ENCODE measurements at places on chromosomes 7 and 10.
A peak's percentile ranks its signal among the peaks of the same experiment; 100 is the strongest.

DNA sequence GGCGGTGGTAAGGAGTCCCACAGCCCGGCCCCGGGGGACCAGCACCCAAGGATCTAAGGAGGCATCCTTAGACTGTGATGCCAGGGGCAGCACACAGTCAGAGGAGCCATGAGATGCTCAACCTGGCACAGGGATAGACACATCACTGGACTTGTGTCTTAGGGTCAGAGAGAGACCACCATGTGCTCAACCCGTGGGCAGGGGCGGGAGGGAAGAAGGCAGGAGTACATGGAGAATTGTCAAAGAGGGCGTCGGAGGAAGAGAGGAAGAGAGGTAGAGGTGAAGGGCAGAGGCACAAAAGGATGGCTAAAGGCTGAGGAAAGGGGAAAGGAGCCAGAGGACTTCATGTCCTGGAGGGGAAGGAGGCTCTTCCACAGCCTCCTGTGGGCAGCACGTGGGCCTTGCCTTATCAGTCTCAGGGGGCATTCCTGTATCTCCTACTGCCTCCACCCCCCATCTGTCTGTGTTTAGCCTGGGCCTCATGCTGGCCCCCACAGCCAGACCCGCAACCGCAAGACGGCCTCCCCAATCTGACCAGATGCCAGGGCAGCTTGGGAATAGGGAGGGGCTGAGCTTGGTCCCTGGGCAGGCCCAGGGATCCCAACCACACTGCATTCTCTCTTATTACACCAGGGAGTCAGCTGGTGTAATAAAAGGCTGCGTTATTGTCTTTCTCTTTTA is 2.2 kb downstream of the ADCY1 start:
- DNase-seq: no peak

GRCh38 chr10:88271761-88272543 is 311.2 kb downstream of the RNLS start:
- no peak for DNase-seq

DNA sequence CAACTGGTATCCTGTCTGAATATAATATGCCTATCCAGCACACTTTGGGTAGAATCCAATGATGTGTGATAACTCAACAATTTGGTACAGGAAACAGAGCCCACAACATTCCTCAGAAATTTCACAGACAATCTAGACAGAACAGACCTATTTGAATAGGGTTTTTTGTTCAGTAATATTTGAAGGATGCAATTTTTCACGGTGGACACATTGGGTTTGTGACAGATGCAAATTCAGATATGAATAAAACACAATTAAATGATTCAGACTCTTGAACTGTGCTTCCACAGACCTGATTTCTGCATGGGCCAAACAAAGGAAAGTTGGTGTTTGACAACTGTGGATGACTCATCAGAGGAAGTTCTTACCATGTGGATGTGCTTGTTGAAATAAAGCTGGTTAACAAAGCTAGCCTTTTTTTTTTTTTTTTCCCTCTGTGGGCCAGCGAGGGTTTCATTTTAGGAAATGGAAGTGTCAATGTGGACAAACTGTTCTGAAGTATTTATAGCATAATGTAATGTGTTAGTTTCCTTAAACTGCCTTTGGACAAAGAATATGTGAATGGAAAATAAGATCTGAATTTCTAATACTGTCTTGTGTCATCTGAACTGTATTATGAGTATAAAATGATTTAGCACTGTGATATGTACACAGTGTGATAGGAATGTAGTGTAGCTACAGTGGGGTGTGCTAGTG is 43.2 kb upstream of the FAM133B start:
- DNase-seq: no peak

DNA sequence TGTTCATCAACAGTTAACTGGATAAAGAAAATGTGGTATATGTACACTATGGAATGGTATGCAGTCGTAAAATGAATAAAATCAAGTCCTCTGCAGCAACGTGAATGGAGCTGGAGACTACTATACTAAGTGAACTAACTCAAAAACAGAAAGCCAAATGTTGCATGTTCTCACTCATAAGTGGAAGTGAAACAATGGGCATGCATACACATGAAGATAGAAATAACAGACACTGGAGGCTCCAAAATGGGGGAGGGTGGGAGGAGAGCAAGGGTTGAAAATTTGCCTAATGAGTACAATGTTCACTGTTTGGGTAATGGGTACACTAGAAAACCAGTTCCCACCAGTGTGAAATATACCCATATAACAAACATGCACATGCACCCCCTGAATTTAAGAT is 179.5 kb downstream of the ZWINT start:
- DNase-seq: no peak

GRCh38 chr10:97796651-97797050 is 24.9 kb upstream of the SFRP5 start:
- no peak for DNase-seq

GRCh38 chr7:76224695-76225094 is 23.0 kb downstream of the SRRM3 start:
- DNase-seq: no peak

GRCh38 chr7:20007510-20007909 is 209.7 kb downstream of the MACC1 start:
- no peak for DNase-seq

- no peak for DNase-seq
These were observed 78.1 kb downstream of the MYOF start for GRCh38 chr10:93404048-93404354.

DNA sequence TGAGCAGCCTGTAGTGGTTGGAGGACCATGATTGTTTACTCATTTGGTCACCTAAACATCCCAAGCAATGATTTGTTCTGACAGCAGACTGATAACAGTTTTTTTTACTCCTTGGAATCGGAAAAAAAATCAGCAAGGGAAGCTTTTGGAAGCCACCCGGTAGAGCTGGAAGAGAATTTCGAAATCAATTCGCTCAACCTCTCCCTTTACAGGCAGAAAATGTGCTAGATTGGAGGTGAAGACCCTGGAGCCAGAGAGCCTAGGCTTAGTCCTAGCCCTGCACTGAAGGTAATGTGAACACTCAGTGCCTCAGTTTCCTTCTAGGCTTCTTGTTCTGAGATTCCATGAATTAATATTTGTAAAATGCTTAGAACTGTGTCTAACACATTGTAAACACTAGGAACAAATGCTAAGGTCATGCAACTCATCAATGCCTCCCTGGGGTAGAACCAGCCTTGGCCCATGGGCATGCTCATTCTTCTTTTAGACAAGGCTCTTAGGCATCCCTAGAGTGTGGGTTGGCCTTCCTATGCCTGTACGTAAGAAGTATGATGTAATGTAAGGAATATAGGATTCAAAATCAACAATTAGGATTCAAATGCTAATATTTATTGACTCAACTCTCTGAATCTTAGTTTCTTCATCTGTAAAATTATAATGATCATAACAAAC is 52.7 kb downstream of the MET start:
- no peak for DNase-seq

GRCh38 chr7:90857603-90858002 is 261.5 kb downstream of the CDK14 start:
- DNase-seq: no peak

- DNase-seq: peak; percentile 53
These were observed 817 bp downstream of the MLLT10 start for GRCh38 chr10:21534604-21535493.

DNA sequence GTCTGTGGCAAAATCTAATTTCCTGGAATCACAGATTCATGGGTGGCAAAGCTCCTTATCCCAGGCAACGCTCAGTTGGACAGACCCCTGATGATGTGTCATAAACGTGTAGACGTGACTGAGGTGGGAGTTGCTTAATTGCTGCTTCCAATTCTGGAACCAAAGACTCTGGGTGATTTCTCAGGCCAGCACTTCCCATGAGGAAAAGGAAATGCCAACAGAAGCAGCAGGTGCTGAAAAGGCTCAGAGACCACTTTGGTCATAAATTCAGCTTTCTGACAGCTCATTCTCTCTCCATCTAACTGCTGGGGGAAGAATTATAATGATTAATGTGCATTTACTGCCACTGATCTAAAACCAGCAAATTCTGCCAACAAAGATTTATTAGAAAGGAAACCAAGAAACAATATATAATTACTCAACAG is 88.7 kb downstream of the OSBPL3 start:
- DNase-seq: no peak

DNA sequence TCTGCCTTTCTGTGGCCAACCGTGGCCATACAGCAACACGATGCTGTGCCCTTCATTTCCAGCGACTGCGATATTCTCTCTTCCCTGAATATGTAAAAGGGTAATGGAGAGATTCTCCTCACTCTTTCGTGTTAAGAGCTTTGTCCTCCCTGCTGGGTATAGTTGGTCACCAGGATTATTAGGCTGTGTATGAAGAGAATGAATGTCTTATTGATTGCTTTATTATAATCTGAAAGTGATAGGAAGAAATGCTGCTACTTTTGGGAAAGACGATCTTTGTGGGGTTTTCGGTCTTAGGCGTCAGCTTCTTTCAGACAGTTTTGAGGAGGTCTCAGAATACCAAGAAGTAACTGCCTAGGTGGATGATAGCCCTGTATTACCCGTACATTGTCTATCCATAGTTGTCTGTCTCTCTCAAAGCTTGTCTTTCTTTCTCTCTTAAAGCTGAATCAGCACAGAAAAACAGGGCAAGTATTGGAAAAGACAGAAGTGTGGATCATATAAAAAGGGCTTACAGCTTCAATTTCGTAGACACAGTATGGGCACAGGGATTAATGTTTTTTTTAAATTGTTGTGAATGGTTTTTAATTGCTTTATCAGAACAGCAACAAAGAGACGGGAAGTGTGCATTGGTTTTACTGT is 1.2 kb downstream of the AHCYL2 start:
- no peak for DNase-seq

GRCh38 chr10:131885391-131886165 is 15.2 kb upstream of the PPP2R2D start:
- peak; percentile 74 for DNase-seq

DNA sequence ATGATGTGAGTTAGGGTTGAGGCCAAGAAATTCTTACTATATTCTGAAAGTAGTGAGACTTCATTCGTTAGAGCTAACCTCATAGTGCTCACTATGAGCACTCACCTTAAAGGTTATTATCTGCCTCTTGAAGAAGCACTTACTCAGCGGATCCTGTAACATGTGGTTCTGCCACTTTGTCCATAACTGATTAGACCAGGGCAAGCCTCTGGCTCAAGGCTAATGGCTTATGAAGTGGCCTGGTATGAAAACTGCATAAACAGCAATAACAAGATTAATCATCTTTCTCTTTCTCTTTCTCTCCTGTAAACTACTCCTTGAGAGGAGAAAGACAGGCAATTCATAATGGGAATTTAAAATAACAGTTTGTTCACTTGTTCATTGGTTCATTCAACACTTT is 82.8 kb downstream of the MAPK8 start:
- no peak for DNase-seq

- DNase-seq: no peak
These were observed 55.6 kb downstream of the SLC16A9 start for GRCh38 chr10:59654007-59654406.

- DNase-seq: peak; percentile 93
These were observed at the start of gene ERLIN1 for GRCh38 chr10:100185364-100186252. ERLIN1 (minus strand) TSS chr10:100186029; CDS start chr10:100185626, 403 bp downstream.

DNA sequence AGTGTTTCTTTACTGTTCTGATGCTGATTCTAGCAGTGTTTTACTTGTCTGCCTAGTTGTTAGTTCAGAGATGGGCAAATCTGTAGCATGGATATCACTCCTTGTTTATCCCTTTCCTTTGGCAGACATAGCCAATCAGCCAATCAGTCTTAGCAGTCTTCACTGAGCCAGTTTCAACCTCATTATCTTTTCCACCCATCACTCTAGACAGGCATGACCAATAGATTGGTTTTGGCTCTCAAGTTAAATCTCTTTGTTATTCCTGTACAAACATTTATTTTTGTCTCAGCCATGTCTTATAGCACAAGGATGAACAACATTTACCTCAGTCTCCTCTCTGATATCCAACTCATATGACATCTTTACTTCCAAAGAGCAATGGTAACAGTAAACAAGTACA is 109.5 kb downstream of the PRKG1 start:
- no peak for DNase-seq

- DNase-seq: no peak
These were observed 58.6 kb downstream of the TPK1 start for GRCh38 chr7:144777005-144777839.

Data from left ventricle myocardium inferior (tissue), 1 donor.